ENCODE measurements at places on chromosomes 3 and 15.

- no peak for DNase-seq
Observed at GRCh38 chr15:62691008-62691407, 351.5 kb upstream of the TPM1 start.

DNA sequence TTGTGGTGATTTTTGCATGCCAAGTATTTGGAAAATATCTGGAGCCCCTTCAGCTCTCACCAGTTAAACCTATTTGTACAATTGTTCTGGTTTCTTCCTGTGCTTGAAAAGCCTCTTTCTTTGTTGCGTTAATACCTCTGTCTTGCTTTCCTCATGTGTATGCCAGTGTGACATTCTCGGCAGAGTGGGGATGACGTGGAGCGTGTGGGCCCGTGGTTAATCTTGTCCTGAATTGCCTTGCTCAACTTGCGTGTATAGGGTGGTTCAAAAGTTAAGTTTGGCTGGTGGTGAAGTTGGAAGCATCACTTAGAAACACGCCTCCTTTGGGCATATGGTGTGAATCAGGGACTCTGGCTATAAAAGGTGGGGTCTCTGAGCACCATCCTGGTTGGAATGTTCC lies 67.1 kb downstream of the IGF1R start:
- no peak for DNase-seq

DNA sequence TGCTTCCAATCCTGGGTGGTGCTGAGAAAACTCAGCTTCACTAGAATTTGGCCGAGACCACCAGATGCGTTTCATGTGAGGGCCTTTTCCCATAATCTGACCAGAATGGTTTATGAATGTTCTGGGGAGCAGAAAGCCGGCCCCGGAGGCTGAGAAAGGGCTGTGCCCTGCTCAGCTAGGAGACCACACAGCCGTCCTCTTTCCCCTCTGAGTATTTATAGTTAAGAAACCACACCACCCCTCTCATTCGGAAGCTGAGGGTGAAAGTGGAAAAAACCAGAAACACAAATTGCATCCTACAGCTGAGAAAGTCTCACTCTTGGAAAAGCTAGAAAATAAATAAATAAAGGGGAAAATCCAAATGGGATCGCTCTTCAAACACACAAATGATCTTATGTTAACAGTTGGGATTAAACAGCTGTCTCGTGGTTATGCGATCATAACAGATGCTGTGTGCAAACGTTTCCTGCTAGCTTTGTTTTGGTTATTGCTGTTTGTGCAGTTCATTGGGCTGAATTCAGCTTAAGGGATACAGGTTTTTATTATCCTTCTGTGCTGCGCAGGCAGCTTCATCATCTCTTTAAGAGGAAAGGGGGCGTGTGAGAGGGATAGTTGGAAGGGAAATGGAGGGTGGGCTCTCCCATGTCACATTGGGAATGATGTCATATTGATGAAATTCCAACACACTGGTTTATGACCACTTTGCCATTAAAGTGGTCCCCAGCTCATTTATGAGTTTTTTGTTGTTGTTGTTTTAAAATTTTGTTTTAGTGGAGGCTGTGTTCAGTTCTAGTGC lies 1026.2 kb upstream of the NR2F2 start:
- DNase-seq, result no peak

GRCh38 chr3:30082652-30083051 lies 523.7 kb upstream of the TGFBR2 start:
- no peak for DNase-seq

DNA sequence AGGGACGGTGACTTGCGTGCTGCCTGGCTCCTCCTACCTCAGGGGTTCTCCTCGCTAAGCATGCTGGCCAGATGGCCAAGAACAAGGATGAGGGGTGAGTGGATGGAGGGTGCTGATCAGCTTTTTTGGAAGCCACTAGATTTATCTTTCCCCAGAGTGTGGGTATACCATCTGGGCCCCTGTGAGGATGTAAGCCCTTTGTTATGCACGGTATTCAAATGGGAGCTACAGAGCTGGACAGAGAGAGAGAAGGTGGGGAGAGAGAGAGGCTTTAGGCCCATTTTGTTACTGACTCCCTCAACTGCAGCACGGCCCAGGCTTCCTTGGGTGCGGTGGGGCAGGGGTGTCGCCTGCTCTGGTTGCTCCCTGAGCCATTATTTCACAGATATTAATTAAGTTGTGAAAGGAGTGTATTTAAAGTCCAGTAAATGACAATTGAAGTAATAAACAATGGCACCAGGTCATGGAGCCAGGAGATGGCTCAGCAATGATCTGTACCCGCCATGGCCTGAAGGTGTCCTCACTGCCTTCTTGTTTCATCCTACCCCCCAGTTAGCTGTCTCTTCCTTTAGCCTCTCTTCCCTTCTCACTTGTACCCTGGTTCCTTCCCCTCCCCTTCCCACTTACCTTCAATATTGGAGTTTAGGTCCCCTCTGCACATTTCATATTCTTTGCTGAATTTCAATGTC lies 158.0 kb downstream of the CLSTN2 start:
- peak; percentile 17 for DNase-seq

DNA sequence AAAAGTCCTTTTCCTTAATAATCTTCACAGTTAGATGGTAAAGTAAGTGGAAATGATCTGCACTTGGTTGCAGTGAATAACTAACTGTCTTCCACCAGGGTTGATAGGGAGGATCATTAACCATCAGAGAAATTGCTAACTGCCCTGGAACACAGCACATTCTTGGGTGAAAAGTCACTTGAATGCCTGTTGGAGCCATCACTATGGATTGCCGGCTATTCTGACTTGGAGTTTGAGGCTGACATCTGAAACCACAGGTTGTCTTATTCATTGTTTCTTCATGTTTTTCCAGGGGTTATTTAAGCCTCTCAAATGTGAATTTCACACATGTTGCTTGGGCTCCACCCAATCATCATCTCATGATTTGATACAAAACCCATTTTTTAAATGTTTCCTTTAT lies 901.4 kb downstream of the MCTP2 start:
- DNase-seq, result no peak

DNA sequence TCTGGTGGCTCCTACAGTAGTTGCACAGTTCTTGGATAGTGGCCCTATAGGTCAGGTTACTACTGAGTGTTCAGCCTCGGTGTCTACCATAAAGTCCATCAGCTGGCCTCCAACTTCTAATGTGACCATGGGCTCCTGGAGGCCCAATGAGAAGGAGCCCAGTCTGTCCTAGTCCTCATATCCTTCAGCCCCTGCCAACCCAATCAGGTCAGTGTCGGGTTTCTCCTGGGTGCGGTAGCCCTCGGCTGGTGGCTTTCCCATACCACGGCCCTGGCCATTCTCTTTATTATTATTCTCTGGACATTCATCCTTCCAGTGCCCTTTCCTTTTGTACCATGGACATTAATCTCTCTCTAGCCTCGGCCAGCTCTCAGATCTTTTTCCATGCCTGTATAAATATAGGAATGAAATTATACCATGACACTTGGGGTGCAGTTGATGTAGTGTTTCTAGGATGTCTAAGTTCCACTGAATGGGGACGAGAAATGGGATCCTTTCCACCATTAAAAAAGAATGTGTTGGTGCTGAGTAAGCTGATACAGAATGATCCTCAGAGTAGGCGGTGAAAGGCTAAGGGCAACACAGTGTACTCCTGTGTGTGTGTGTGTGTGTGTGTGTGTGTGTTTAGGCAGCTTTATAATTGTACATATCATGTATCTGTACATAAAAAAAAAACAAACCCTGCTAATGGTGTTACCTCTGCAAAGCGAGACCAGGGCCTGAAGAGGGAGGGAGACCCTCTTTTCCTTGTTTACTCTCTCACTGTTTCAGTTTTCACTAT lies 19.3 kb upstream of the NOX5 start:
- DNase-seq, result no peak

GRCh38 chr3:26102376-26102775 lies 312.5 kb downstream of the OXSM start:
- DNase-seq, result no peak

DNA sequence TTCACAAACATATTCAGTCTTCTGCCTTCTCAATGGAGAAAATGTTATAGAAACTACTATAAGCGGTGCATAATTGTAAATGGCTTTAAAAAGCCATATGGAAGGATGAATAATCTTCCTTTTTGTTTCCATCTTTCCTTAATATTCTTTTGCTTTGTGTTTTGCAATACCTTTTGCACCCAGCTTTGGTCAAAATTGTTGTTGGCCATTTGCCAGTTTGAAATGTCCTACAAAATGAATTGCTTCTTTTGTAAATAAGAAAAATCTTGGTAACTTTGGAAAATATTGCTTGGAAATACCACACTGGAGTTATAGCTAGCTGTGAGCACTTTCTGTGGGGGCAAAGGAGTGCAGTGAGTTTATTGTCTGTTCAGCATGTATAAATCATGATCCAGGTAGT lies 93.5 kb upstream of the NR2F2 start:
- DNase-seq, result no peak

GRCh38 chr15:26178640-26179220 lies 315.6 kb upstream of the ATP10A start:
- no peak for DNase-seq

GRCh38 chr3:144585408-144585807 lies 613.8 kb downstream of the DIPK2A start:
- DNase-seq, result peak; percentile 9

- peak; percentile 67 for DNase-seq
Observed at GRCh38 chr15:73851689-73852088, 21.7 kb upstream of the TBC1D21 start.

DNA sequence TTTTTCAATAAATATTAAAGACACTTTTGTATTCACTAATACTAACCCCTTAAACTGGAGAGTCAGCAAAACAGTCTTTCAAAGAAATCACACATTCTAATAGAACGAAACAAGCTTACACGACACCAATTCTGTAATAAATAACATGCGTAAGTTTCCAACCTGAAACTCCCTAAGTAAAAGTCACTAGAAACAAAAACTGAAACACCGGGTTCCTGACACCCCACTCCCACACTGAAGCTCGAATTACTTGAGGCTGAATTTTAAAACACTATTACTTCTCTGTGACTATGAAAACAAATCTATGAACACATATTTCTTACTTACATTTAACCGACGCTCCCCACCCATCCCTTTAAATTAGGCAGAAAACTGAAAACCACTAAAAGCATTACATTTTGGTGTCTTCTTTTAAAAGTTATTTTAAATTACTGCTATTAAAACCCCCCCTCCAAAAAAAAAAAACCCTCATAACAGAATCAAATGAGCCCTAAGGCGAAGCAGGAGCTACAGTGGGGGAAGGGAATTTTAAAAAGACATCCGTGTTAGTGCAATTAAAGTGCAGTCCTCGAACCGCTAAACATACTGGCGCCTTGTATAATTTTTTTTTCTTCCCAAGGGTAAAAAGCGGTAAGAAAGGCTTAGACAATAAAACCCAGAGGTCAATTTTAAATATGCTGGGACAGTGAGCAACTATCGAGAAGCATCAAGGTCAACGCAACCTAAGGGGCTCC lies 878 bp downstream of the SPPL2A start:
- peak; percentile 75 for DNase-seq

GRCh38 chr15:27459836-27460235 lies 488.9 kb downstream of the GABRG3 start:
- DNase-seq, result no peak

GRCh38 chr3:128217702-128218547 lies 64.6 kb downstream of the EEFSEC start:
- peak; percentile 46 for DNase-seq

- no peak for DNase-seq
Observed at GRCh38 chr3:134093956-134094355, 64.2 kb upstream of the SLCO2A1 start.

GRCh38 chr3:82093641-82094040 lies 332.2 kb upstream of the GBE1 start:
- no peak for DNase-seq

DNA sequence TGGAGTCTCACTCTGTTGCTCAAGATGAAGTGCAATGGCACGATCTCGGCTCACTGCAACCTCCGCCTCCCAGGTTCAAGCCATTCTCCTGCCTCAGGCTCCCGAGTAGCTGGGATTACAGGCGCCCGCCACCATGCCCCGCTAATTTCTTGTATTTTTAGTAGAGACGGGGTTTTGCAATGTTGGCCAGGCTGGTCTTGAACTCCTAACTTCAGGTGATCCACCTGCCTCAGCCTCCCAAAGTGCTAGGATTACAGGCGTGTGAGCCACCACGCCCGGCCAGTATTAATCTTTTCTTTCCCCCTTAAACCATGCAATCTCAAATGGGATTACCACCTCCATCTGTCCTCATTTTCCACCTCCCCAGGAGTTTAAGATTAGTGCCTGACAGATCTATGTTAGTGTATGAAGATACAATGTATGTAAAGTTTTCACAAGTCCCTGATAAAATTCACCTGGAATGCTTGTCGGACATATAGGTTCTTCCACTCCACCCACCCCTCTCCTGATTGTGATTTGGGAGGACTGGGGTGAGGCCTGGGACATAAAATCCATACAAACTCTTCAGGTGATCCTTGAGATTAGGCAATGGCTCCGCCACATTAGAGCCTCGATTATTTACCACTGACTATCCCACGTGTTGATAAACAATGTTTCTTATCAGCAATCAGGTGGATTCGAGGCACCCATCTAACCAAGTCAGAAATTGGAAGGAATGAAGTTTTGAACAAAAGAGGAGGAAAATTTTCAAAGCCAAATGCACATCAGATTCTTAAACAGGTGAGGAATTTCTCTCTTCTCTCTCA lies 1.2 kb downstream of the PARL start:
- no peak for DNase-seq

- DNase-seq, result no peak
Observed at GRCh38 chr15:74050127-74050526, 32.2 kb downstream of the GOLGA6A start.

- no peak for DNase-seq
Observed at GRCh38 chr15:69159805-69160140, 662 bp upstream of the GLCE start.

- DNase-seq, result no peak
Observed at GRCh38 chr3:123743121-123743520, 141.0 kb downstream of the MYLK start.

GRCh38 chr3:50378757-50379156 lies 19.4 kb upstream of the TMEM115 start:
- no peak for DNase-seq

DNA sequence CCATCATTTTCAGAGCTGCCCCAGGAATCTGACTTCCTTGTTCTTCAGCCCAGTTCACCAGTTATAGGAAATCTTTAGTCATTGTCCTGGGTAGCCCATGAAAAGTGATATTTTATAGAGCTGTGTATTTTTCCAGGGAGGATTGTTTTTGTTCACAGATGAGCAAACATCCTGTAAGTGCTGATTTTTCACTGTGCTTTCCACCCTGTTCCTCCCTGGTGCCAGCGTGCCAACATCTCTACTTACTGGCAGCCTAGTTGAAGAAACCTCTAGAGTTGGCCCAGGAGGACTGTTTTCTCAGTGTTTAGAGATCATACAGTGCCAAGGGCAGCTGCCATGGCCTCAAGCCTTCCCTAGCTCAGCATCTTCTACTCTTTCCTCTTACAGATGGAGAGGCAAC lies 41.3 kb downstream of the ST6GAL1 start:
- no peak for DNase-seq

DNA sequence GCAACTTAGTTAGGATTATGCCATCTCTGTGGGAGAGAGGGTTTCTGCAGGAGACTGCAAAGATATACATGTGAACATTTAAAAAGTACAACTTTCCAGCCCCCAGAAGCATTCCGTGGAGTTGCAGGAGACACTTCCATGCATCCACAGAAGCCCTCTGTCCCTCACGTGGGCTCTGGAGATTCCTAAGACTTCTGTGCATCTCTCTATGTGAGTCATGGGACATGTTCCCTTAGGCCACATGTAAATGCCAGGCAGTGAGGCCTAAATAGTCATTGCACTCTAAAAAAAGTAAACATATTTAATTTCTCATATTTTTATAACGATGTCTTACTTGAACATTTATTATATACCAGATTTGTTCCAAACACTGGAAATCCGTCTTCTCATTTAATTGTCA lies 126.5 kb upstream of the ROPN1 start:
- no peak for DNase-seq

- no peak for DNase-seq
Observed at GRCh38 chr15:72925661-72926060, 126.6 kb upstream of the NEO1 start.

Data from GM12865 (cell line).